ENCODE measurements at places on chromosomes 7 and 10.

- DNase-seq = no peak
Measured at GRCh38 chr10:66604195-66604594, 321.6 kb upstream of the LRRTM3 start.

- no peak for DNase-seq
Measured at GRCh38 chr7:156669035-156669828, 28.7 kb downstream of the RNF32 start.

- DNase-seq = no peak
Measured at GRCh38 chr7:43625980-43626379, 43.1 kb downstream of the STK17A start.

DNA sequence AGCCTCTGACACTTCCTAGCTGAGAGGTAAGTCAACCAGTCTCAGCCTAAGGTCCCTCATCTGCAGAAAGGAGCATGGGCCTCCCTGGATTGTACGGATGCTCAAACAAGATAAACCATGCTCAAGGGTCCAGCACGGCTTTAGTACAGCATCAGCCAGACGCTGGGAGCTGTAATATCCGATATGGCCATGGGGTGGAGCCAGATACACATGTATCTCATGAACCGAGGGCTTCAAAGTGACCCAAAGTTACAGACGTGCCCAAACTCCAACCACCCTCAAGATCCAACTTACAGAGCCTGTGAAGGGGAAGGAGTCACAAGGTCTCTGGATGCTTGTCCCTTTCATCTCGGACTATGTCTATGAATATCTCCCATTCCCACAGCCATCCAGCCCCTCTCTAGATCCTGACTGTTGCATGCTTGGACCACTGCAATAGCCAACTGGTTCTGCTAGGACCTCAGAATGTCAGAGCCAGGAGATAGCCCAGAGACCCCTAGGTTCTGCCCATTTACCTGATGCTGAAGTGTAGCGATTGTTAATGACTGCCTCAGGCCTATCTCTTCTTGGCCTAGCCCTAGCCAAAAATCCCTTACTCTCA lies 142.4 kb downstream of the SH3PXD2A start:
- peak; percentile 58 for DNase-seq

DNA sequence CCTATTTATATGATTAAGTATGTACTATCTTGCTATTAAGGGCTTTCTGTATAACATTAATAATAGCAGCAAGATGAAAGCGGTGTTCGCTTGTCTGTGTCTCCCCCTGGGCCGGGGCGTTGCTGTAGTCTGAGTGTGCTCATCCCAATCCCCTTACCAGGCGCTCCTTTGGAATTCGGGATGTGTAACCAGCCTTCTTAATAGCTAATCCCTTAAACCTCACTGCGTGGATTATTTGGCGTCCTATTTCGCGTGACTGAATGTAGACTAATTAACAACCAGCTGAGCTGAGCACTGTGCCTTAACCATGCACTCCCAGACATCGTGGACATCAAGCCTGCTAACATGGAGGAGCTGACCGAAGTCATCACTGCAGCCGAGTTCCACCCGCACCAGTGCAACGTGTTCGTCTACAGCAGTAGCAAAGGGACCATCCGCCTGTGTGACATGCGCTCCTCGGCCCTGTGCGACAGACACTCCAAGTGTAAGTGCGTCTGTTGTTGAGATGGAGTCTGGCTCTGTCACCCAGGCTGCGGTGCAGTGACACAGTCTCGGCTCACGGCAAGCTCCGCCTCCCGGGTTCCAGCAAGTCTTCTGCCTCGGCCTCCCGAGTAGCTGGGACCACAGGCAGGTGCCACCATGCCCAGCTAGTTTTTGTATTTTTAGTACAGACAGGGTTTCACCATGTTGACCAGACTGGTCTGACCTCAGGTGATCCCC lies 36.6 kb downstream of the BNIP3 start:
- DNase-seq = no peak

DNA sequence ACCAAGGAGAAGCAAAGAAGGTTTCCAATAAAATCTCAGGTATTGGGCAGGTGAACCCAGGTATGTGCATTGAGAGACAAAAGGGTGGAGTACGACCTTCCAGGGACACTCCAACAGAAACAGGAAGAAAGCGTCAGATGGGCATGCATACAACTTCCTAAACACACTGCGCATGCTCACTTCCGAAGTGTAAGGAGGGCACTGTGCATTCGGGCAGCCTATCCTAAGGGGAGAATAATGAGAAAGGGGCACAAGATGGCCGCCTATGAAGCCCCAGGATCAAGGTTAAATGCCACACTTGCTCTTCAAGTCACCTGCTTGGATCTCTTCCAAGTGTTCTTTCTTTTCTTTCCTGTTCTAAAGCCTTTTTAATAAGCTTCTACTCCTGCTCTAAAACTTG lies 39.4 kb upstream of the PRSS1 start:
- no peak for DNase-seq

DNA sequence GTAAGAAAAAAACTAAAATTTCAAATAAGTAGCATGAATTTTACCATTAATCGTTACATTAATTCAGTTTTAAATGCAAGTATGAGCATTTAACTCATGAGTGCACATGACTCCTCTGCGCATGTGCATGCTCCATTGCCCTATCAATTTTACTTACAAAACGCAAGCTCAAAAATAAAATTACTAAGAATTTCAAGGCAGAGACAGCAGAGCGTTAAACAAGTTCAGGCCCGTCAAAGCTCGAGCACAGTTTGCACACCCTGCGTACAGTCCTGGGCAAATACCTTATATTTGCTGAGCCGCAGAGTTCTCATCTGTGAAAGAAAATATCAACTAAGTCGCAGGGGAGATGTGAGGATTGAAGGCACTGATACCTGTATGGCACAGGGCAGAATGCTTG lies 373.6 kb downstream of the BBS9 start:
- DNase-seq = no peak

- DNase-seq = no peak
Measured at GRCh38 chr10:31120961-31121685, 89.5 kb upstream of the ZNF438 start.

GRCh38 chr7:64098-64915 lies 128.1 kb upstream of the FAM20C start:
- DNase-seq = peak; percentile 34

- no peak for DNase-seq
Measured at GRCh38 chr7:28533731-28534531, 121.6 kb downstream of the CREB5 start.

GRCh38 chr10:75876710-75877109 lies 445.3 kb downstream of the LRMDA start:
- no peak for DNase-seq

GRCh38 chr10:6204341-6205191 lies 1.8 kb downstream of the PFKFB3 start:
- DNase-seq = no peak

GRCh38 chr7:18087687-18088078 lies 60.0 kb upstream of the PRPS1L1 start:
- DNase-seq = no peak

- DNase-seq = no peak
Measured at GRCh38 chr7:16795624-16796023, 9.2 kb downstream of the AGR2 start.

- no peak for DNase-seq
Measured at GRCh38 chr10:6564367-6564766, 15.7 kb downstream of the PRKCQ start.

- no peak for DNase-seq
Measured at GRCh38 chr7:37758501-37759045, 75.0 kb downstream of the GPR141 start.

GRCh38 chr7:114345494-114345893 lies 69.1 kb upstream of the FOXP2 start:
- no peak for DNase-seq

DNA sequence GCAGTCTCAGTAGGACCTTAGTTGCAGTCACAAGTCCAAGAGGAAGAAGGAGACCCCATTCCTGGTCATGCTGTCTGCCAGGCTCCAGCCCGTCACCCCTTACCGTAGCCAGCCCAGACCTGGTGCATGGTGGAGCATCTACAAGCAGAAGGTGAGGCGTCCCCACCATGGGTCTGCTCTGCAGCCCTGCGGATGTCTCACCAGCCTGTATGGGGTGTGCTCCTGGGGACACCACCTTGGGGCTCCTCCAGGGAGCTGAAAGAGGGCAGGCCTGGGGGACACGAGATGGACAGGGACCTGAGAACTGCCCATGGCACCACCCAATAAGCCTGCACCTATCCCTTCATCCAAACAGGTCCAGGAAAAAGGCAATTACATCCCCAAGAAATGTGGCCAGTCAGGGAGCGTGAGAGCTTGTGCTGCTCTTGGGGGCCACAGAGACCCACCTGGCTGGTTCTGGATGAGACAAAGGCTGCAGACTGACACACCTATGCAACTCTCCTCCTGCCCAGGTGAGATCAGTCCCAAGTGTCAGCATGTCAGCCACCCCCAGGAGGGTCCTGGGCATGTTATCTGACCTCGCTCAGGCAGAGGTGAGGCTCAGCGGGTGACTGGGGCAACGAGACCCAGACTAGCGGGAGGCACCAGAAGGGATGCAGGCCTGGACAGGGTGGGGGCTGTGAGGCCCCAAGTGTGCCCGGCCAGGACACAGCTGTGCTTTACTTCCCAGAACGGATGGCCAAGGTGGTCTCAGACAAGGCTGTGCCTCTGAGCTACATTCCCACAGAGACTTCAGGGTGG lies 84.5 kb upstream of the RET start:
- DNase-seq = no peak

GRCh38 chr7:129698516-129699418 lies 87.2 kb downstream of the NRF1 start:
- DNase-seq = no peak
